HEK293T (cell line): ENCODE measurements at places on chromosomes 16 and 17.

- no peak for DNase-seq
These were observed 26.2 kb downstream of the GPRC5B start for GRCh38 chr16:19858340-19859018.

GRCh38 chr17:19833914-19834313 lies 33.8 kb downstream of the ULK2 start:
- no peak for DNase-seq

DNA sequence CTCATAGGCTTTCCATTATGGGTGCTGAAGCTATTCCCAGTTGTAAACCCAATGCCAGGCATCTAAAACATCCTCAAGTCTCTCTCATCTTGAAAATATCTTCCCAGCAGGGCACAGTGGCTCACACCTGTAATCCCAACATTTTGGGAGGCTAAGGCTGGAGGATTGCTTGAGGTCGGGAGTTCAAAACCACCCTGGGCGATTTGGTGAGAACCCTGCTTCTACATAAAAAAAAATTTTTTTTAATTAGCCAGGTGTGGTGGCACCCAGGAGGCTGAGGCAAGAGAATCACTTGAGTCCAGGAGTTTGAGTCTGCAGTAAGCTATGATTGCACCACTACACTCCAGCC lies 13.0 kb upstream of the EEF2K start:
- DNase-seq, result no peak

- no peak for DNase-seq
These were observed 14.2 kb upstream of the CCL1 start for GRCh38 chr17:34377078-34377823.

DNA sequence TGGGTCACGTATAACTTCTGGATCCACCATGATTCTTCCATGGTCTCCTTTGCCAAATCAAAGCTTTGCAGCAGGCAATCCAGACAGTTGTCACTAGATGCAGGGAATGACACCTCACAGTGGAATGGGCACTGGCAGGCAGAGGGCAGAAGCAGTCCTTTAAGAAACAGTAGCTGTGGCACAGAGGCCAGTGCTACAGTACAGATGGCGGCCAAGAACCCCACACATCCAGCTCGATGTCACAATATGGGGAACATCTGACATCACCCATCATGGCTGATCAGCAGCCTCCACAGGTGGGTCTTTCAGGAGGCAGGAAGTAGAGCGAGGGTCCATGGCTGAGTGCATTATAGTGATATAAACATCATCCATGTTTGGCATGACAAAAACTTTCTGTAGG lies 18.8 kb upstream of the ERN1 start:
- no peak for DNase-seq

DNA sequence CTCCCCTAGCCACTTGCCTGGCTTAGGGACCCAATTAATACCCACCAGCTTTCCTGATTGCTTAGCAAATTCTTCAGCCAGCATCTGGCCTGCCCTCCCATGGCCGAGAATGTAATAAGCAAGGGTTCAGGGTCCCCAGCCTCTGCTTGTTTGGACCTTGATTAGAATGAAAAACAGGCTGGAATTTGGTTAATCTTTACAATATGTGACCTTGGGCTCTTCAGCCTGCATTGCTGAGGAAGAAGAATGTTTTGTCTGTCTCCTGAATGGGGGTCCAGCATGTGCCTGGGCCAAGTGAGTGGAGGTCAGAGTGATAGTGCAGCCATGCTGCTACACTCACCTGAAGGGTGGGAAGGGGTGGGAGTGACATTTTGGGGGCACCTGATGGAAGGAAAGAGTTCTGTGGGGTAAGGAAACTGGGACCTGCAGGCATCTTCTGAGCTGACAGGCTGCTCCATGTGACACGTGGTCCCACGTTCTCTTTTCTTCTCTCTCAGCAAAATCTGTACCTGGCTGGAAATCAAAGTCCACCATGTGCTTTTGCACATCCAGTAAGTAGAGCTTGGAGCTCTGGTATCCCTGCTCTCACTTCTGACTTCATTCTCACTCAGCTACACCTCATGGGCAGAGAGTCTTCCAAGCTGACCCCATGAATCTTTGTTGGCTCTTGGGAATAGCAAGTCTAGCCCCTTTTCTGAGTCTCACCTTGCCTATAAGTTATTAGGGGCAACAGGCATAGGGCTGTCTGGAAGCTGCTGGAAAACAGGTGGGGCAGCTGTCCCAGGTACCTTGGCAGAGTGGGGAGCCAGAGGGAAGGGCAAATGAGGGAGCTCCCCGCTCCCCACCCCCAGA lies 5.3 kb downstream of the TMEM106A start:
- no peak for DNase-seq

GRCh38 chr17:76350463-76350862 lies 3.3 kb downstream of the PRPSAP1 start:
- no peak for DNase-seq

GRCh38 chr16:4309833-4310266 lies 6.0 kb upstream of the GLIS2 start:
- DNase-seq, result peak; percentile 26

- DNase-seq, result no peak
These were observed 210.3 kb downstream of the CNTNAP4 start for GRCh38 chr16:76487411-76488064.

DNA sequence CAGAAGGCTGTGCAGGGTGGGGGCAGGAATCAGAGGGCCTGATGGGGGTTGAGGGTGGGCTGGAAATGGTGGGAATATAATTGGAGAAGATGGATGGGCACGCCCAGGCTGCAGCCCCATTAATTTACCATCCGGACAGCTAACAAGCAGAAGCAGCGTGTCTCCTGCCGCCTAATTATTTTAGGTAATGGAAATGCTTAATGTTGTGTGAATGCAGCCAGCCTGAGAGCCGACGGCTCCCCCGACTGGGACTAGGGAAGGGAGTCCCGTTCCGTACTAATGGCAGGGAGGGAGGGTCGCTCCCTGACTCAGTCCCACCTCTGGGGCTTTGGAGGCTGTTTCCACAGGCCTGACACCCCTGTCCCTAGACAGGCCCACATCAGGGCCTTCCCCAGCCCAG lies 4.7 kb upstream of the OVCA2 start:
- no peak for DNase-seq

DNA sequence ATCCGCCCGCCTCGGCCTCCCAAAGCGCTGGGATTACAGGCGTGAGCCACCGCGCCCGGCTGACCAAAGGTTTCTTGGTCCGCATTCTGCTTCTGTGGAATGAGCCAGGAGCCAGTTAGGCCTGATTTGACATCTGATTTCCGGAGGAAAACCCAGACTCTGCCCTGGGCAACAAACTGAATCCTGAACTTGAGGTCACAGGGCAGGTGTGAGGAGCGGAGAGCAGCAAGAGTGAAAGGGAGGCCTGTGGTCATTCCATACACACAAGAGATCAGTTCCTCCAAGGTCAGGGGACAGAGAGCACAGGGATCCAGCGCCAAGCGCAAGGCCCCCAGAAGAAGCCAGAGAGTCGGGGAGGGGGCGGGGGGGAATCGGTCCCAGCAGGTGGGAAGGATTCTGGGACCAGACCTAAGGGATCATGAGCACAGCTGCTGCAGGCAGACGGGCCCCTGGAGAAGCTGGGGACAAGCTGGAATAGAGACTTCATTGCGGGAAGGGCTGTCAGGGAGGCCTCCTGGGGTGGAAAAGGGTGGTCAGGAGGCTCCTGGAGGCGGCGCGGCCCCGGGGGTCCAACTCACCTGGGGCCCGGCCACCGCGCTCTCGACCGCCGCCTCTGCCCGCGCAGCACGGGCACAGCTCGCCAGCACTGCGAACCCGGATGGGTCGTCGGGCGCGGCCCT lies 436 bp downstream of the SHPK start:
- DNase-seq, result peak; percentile 20

- no peak for DNase-seq
These were observed 5.0 kb downstream of the CA4 start for GRCh38 chr17:60154616-60155426.

- no peak for DNase-seq
These were observed 37.7 kb upstream of the TOB1 start for GRCh38 chr17:50903604-50904517.

GRCh38 chr17:7225711-7226331 lies 6.1 kb downstream of the ACADVL start:
- DNase-seq, result no peak

GRCh38 chr16:17343028-17343427 lies 127.7 kb downstream of the XYLT1 start:
- no peak for DNase-seq

DNA sequence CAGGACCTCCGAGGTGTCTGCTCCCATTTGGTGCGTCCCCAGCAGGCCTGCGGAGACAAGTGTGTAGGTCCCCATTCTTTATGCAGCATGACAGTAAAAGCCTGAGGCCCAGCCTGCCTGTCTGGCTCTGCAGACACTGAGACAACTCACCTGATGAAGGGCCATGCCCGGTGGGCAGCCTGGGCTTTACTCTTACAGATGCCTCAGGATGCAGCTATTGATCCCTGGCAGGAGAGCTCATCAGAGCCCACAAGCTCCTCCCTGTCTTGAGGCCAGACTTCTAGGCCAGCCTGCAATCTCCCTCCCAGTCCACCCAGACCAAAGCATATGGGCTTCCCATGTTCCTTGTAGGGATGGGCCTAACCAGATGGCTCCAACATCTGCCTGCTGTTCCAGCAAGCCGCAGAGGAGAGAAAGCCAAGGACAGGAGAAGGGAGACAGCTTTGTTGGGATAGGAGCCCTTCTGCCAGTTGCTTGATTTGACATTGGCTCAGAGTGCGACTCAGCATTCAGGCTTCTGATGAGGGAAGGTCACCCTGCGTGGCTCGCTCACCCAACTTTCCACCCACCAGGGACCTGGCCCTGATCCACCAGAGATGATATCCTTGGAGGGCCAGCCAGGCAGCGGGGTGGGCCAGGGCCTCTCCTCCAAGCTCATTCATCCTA lies 87.5 kb downstream of the SOCS1 start:
- no peak for DNase-seq

DNA sequence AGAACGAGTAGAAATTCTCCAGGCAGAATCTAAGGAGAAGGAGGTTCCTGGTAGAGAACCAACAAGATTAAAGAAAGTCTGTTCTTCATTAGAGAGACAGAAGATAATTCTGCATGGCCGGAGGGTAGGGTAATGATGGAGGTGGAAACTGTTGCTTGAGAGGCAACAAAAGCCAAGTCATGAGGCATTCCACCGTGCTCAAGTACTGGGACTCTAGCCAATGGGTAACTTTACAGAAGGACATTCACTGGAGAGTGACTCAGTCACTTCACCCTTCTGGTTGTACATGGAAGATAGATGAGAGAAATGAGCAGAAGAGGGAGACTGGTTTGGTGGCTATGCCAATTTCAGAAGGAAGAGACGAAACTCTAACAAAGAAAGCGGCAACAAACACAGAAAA lies 53.6 kb upstream of the ANKFN1 start:
- DNase-seq, result no peak

- peak; percentile 12 for DNase-seq
These were observed 968 bp downstream of the CEP112 start for GRCh38 chr17:66190738-66191592.

DNA sequence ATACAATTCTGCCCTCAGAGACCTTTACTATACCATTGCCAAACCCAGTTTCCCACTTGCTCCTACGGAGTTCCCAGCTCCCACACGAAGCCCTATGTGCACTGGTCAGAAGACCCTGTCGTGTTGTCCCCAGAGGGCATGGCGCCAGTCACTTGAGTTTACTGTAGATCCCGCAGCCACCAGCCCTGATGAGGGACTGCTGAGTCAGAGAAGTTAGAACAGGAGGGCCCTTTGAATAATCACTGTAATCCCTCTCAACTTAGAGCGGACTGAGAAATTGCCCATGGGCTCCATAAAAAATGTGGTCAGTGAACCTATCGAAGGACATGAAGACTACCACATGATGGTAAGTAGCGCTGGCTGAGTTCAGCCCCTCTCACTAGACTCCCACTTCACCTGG lies 9.2 kb downstream of the UBFD1 start:
- DNase-seq, result no peak

DNA sequence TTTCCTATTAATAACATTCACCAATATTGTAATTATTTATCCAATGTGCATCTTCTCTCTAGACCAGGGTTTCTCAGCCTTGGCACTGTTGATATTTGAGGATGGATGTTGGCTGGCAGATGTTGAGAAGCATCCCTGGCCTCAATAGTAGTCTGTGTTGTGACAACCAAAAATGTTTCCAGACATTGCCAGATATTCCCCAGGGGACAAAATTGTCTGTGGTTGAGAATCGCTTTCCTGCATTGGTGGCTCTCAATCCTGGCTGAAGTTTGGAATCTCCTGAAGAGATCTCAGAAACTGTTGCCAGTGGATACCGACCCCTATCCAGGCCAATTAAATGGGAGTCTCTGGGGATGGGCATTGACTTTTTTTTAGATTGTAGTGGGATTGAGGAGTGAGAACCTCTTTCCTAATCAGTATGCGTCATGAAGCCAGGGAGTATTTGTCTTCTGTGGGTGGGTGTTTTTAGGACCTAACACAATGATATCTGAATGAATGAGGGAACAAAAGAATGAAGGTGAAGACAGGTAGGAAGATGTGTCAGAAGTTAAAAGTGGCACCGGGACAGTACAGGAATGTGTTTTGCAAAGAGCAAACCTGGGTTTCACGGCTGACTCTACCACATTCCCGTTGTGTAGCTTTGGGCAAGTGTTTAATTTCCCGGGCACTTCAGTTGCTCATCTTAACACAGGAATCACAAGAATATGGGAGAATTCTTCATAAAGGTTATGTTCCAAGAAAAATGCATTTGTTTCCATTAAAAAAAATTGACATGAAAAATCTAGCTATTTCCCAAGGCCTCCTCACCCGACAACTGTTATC lies 24.3 kb downstream of the HSD17B2 start:
- no peak for DNase-seq

DNA sequence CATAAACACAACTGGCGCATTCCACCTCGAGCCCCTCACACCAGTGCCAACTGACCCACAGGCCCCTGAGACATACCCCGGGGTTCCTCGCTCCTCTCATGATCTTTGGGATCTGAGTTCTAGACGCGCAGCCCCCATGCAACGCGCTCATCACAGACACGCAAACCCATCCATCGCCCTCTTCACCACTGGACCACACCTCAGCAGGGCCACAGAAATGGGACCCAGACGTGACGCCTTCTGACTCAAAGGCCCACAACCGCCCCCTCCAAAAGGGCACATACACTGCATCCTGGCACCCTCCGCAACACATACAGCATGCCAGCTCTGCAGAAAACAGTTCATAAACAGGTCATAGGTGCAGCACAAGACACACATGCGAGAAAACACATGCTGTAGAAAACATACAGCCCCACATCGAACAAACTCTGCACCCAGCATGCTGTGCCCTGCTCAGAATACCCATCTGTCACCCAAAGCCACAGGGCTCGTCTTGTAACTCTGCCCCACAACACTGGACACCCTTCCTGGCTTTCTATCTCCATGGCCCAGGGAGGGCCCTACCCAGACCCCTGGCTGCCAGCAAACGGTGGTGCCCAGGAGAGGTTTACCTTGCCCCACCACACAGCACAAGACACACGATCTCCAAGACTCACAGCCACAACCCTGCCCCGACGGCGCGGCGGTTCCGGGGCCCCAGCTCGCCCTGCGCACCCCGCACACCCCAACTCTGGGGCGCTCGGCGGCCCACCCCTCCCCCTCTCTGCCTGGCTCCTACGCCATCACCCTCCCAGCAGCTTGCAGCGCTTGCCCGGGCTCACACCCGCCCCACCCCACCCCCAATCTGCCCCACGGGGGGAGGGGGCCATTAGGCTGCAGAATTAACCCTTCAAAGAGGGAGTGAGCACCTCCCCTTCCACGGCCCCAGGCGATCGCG lies 887 bp downstream of the ZBTB4 start:
- no peak for DNase-seq
